GM23338 (cell line): ENCODE measurements at places on chromosomes 3 and 15. TPM values are rescaled to one million over a fixed set of nuclear protein-coding genes. Genes with fewer than 3 reads are reported as not detected.
A peak's percentile ranks its signal among the peaks of the same experiment; 100 is the strongest.

DNA sequence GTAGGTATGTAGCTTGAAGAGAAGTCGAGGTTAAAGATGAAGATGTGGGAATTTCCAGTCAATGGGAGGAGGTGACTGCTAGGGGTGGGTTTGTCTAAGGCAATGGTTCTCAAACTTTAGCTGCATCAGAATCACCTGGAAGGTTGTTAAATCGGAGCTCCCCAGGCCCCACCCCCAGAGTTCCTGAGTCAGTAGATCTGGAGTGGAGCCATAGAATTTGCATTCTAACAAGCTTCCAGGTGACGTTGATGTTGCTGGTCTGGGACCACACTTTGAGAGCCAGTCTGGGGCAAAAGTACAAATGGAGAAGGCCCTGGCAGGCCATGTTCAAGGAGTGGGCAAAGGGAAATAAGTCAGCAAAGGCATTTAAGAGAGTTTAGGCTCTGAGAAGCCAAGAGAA, 69.1 kb downstream of the CMTM8 start:
- DNase-seq: no peak

- no peak for DNase-seq
Measured at GRCh38 chr15:48751595-48751994, 59.3 kb downstream of the CEP152 start.

- peak; percentile 80 for DNase-seq
Measured at GRCh38 chr15:67834581-67835296, 5.1 kb downstream of the RNU6-1 start.

DNA sequence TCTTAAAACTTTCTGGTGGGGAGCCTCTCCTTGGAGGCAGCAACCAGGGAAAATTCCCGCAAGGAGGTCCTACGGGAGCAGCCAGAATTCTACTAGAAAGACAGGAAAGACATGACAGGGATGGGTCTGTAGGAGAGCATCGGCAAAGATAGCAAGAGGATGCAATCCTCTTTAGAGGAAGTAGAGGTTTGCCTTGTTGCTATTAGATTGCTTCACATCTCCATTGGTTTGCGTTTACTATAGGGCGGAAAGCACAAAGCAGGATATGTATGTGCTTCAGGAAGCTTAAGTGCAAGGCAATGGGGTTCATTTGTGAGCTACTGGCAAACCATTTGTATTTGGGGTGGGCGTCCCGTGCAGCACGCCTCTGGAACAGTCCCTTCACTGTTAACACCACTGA, 193.0 kb downstream of the RORA start:
- DNase-seq: no peak

- DNase-seq: no peak
Measured at GRCh38 chr3:181886676-181887075, 175.0 kb downstream of the SOX2 start.

DNA sequence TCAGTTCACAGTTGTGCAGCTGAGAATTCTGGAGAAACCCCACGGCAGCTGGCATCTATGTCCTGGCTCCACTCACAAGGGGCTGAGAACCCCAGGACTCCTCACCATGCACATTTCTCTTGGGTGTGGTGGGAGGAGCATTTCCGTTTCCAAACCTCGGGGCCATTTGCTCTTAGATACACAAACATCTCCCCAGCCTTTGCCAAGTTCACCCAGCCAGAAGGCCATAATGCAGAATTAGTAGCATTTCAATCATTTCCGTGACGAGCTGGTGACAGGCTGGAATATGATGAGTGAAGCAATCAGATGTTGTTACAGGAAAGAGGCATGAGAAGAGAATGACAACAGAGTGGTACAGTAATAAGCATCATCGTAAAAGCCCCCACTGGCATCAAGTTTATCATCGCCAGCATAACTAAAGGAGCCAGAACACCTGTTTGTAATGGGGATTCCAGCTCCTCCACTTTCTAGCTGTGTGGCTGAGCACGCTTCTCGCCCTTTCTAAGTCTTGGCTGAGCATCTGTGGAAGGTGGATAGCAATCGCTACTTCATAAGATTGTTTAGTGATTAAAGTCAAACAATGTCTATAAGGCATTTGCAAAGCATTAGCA, 82.0 kb downstream of the LIPC start:
- no peak for DNase-seq

DNA sequence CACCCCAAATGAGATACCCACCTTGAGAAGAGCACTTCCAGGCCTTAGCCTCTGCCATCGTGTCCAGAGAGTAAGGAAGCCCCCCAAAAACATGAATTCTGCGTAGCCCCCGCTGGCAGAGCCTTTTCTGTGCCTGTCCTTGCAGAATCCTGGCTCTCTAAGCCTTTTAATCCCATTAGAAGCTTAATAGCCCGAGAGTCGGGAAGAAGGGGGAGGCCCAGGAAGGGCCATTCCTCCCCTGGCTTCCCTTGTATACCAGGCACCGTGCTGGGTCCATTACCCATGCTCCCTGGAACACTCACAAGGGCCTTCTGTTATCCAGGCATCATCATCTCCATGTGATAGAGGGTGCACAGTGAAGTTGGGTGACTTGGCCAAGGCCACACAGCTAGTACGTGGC, 7.1 kb downstream of the SPTBN5 start:
- DNase-seq: no peak

- no peak for DNase-seq
Measured at GRCh38 chr3:53859178-53859577, 12.8 kb downstream of the IL17RB start.

GRCh38 chr15:82545478-82545877, 5.2 kb upstream of the RPS17 start:
- DNase-seq: no peak

DNA sequence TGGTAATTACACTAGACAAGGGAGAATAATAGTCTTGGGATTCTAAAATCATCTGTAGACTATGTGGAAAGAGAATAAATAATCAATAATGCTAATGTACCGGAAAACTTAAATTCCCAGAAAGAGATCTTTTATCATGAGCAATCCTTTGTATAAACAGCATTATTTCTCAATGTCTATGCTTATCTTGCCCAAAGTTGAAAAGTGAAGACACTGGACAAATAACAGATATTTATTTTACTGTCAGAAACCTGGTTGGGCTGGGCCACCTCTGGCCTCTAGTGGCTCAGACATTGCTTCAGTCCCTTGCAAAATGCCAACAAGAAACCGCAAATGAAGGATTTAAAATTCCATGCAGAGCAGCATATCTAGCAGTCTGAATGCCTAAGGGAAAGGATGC, 409.9 kb downstream of the FHIT start:
- no peak for DNase-seq

DNA sequence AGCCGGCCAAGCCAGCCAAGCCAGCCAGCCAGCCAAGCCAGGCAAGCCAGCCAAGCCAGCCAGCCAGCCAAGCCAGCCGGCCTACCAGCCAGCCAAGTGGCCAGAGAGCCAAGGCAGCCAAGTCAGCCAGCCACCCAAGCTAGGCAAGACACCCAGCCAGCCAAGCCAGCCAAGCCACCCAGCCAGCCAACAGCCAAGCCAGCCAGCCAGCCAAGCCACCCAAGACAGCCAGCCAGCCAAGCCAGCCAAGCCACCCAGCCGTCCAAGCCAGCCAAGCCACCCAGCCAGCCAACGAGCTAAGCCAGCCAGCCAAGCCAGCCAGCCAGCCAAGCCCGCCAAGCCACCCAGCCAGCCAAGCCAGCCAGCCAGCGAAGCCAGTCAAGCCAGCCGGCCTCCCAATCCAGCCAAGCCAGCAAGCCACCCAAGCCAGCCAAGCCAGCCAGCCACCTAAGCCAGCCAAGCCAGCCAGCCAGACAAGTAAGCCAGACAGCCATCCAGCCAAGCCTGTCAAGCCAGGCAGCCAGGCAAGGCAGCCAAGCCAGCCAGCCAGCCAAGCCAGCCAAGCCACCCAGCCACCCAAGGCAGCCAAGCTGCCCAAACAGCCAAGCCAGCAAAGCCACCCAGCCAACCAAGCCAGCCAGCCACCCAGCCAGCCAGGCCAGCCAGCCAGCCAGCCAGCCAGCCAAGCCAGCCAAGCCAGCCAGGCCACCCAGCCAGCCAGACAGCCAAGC, 200.5 kb downstream of the GOLGA6L6 start:
- no peak for DNase-seq

GRCh38 chr3:59580996-59581395, 531.2 kb upstream of the CFAP20DC start:
- DNase-seq: no peak

DNA sequence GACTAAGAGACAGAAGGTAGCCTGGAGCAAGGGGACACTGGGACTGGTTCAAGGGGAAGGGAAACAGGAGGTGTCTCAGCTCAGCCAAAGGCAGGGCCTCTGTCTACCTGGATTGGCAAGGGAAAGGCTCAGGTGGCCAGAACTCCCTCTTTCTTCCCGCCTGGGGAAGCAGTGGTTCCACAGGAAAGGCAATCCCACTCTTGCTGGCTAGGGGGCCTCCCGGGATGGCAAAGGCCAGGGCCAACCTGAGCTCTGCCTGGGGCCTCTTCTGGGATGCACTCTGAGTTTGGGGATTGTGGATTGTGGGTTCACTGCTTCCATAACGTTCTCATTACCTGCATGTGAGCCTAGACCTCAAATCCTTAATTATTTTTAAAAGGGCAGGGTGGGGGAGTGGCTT, 13.0 kb upstream of the PARP6 start:
- DNase-seq: peak; percentile 76

- no peak for DNase-seq
Measured at GRCh38 chr15:29270169-29270955, 740 bp upstream of the NSMCE3 start.

- peak; percentile 58 for DNase-seq
Measured at GRCh38 chr3:183591881-183592521, 36.5 kb upstream of the KLHL6 start.

- DNase-seq: no peak
Measured at GRCh38 chr3:175731543-175731942, 872.4 kb downstream of the NAALADL2 start.

GRCh38 chr3:150210461-150211110, 197.5 kb upstream of the TSC22D2 start:
- DNase-seq: peak; percentile 34

- DNase-seq: no peak
Measured at GRCh38 chr3:183880121-183880520, 4.6 kb downstream of the PARL start.

DNA sequence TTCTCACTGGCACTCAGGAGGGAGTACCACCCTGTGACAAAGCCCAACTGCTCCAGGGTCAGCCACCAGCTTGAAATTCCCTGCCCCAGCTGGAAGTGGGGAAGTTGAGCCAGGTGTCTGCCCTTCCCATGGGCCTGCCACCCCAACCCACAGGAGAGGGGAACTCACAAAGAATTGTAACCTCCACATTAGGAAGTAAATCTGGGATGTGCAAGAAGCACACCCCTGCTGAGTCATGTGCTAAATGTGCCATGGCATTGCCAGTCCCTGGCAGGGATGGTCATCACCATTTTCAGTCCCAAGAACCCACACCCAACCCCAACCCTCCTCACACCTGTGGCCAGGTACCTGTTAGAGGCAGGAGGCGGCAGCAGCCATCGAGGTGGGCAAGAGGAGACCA, 165.2 kb upstream of the THBS1 start:
- DNase-seq: no peak

DNA sequence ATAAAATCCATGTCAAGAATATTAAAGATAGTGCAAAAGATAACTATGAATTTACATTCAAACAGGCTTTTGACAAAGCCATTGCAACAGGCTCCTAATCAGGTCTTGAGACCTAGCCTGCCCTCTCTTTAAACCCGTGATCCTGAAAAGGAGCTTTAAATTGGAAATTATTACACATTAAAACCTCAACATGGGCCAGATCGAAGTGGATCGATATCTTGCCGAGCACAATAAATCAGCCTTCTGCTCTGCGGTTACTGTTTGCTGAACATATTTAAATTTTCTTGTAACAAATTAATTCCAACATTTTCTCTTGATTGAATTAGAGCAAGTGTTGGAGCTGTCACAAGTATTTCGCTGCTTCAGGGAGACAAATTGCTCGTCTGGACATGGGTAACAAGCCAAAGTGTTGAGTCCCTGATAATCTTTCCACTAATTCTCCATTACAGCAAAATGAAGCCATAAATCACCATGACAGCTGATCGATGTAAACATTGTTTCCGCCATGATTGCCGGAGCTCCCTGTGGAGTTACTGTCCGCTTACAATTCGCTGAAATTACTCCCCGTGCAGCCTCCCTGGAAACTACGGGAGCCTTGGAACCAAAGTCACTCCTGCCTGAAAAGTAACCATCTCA, 47.6 kb downstream of the SHOX2 start:
- no peak for DNase-seq

DNA sequence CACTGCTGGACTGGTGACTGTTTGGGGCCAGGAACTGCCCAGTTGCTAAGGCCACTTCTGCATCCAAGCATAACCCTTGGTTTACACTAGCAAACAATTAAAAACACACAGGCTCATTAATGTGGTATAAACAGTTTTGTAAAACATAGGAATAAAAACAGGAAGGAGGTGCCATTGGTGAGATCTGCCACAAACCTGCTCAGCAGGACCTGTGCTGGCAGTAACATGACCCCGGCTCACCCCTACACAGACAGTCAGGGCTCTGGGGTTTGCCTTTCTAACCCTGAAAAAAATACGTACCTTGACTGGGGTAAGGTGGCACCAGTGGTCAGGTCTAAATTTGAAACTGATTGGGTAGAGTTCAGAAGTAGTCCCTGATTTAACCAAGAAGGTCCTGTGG, 76.2 kb downstream of the ATP1B3 start:
- DNase-seq: no peak

DNA sequence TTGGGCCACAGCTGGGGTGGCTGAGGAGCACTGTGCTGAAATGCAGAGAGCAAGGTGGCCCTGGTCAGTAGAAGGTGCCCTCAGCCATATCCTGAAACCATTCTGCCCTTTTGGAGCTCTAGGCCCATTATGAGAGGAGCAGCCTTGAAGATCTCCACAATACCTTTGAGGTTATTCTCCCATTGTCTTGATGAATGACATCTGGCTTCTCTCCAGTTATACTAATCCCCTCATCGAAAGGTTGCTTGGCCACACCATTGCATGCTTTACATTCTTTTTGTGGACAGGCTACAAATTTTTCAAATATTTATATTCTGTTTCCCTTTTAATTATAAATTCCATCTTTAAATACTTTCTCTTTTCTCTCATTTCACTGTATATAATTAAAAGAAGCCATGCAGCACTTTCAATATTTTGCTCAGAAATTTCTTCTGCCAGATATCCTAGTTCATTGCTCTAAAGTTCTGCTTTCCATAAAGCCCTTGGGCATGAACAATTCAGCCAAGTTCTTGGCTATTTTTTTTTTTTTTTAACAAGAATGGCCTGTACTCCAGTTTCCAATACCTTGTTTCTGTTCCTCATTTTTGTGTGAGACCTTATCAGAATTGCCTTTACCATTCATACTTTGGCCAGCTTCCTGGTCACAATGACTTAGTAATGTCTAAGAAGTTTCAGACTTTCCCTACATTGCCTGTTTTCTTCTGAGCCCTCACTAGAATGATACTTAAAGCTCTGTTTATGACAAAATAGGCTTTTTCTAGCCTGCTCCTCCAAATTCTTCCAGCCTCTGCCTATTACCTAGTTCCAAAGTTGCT, 138.9 kb upstream of the SGO1 start:
- DNase-seq: no peak

The RAD51 gene
- 19.4 and 20.3 TPM in 2 replicates for total RNA-seq

The TOPBP1 gene
- total RNA-seq: 42.2 and 65.4 TPM in 2 replicates

The ISG20 gene
- 1.1 and 3.7 TPM in 2 replicates for total RNA-seq

The COL6A5 gene
- 0.03 TPM in 1 of 2 replicates, not detected in the other for total RNA-seq

The ALDH1A3 gene
- 19.8 and 27.9 TPM in 2 replicates for total RNA-seq

The HES1 gene
- 40.3 and 42.7 TPM in 2 replicates for total RNA-seq

The ZIC4 gene
- not detected in 2 replicates for total RNA-seq

The PRKCD gene
- total RNA-seq: 10.2 and 11.8 TPM in 2 replicates

The TSC22D2 gene
- 18.6 and 23.3 TPM in 2 replicates for total RNA-seq

The IGSF11 gene
- total RNA-seq: 1.8 and 3.3 TPM in 2 replicates

The EXD1 gene
- total RNA-seq: 0.07 TPM in 1 of 2 replicates, not detected in the other
